GM04503 (cell line): ENCODE measurements at places on chromosomes 4 and X.

- DNase-seq: no peak
Observed at GRCh38 chrX:133587071-133587470, 171.8 kb upstream of the GPC4 start.

DNA sequence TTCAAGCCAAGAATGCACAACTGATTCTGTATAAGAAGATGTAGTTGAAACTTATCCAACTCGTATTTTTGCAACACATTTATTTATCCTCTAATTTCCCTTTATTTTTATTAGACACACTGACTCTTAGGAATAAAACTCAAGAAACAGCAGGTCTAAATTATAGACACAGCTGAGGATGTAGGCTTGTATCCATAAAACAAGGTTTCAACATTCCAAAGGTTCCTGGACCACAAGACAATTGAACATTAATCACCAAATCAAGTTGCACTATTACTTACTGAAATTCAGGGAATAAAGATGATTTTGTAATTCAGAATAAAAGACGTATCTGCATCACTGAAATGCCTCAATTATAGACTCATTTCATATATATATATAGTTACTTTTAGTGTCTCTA is 683.5 kb upstream of the GRIA3 start:
- DNase-seq: no peak

DNA sequence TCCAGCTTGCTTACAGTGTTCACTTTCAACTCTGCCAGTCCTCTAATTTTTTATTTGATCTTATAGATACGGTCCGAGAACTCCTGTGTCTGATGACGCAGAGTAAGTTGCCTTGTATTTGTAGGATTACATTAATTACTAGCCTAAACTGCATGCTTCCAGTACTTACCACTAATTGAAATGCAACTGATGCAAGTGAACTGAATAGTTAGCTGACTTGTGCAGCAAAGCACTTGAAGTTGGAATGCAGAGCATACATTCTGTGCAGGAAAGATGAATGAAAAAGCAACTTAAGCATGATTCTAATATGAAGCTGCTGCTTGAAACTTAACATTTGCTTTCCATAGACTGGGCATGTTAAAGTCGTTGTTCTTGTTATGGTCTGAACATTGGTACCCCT is 100.9 kb downstream of the LIMCH1 start:
- DNase-seq: no peak

DNA sequence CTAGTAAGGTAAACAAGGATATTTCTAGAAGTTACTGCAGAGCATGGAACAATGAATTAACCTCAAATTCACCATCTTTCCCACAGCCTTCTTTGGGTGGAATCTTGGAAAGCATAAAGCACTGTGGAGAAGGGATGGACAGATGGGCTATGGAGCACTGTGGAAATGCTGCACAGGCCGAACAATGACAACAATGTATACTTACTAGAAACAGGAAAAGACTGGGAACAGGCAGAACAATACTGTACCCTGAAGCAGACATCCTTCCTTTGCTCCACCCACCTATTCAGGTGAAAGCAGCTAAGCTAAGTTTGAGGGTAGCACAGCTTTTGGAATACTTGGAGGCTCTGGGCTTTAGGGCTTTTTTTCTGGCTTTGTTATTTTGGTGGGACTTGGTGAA is 250.6 kb upstream of the KLF8 start:
- no peak for DNase-seq

- DNase-seq: no peak
Observed at GRCh38 chr4:66032571-66032970, 362.3 kb upstream of the EPHA5 start.

- no peak for DNase-seq
Observed at GRCh38 chr4:48103483-48104139, 30.4 kb downstream of the TXK start.

- DNase-seq: no peak
Observed at GRCh38 chr4:86935853-86936733, 1.3 kb downstream of the AFF1 start.

DNA sequence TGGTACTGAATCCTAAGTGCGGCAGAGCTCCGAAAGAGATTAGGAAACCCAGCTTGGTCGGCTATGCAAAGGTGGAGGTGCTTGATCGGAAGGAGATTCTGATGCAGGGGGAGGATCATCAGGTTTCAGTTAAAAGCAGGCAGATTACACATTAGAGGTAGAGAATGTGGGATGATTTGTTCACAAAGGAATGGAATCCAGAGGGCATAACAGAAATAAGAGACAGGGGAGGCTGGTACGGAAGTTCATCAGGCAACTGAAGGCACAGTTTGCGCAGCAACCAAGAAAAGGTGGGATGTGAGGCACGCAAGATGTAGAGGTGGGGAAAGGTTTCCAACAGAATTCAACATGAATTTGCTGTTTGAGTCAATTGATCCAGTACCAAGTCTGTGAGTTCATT is 424 bp upstream of the ZNF330 start:
- no peak for DNase-seq

- no peak for DNase-seq
Observed at GRCh38 chr4:39067451-39067850, 5.4 kb downstream of the KLHL5 start.

DNA sequence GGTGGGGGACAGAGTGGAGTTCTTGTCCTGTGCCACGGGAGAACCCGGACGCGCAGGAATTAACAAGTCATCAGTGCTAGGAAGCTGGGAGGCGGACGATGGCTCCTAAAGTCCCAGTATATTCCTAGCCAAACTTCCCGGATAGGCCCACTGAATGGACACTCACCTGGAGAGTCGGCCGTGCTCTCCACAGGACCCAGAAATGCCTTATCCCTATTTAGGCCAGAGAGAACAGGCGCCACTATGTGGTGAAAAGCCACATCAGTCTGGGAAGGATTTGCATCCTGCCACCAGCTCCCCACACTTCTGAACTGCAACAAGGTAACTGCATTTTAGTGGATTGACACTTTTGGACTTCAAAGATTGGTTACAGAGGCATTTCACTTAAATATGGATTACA is 1.1 kb downstream of the CFAP299 start:
- DNase-seq: no peak

DNA sequence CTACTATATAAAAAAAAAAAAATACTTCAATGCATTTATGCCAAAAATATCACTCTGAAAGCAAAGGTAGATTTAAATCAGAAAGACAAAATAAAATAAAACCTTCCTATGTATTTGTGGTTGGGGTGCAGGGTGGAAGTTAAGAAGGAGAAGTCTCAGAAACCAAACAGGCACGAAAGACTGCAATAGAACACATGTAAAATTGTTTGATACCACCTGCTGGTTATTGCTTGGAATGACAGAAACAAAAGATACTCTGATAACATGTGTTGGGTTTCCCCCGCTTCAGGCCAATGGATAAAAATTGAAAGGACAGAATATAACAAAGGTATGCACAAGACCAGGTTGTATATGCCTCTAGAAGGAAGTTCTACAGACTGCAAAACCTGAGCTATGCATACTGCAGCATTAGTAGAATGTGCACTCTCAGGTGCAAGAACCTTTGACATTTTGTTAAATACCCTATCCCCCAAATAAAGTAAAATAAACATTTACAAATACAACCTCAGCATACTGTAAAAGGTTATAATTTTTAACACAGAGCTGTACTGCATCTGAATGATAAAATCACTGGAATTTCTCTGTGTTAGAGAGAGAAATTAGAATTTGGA is 118.8 kb downstream of the GABRA2 start:
- DNase-seq: no peak

- no peak for DNase-seq
Observed at GRCh38 chr4:119209586-119209985, 2.9 kb upstream of the USP53 start.

DNA sequence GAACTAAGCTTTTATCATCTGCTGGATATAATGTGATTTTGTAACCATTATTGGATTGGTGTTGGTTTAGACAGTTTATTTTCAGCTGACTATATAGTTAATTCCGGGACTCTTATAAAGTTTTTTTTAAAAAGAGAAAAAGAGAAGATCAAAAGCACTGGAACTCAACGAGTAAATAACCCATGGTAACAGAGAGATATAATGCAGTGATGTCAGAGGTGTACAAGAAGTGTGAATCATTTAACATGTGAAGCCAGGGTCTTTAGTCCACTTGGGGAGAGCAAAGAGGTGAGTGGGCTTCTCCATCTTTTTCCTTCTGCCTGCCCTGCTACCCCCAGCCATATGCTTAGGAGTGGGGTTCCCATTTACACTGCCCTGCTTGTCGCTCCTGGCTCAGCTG is 3.2 kb downstream of the TMEM165 start:
- no peak for DNase-seq

DNA sequence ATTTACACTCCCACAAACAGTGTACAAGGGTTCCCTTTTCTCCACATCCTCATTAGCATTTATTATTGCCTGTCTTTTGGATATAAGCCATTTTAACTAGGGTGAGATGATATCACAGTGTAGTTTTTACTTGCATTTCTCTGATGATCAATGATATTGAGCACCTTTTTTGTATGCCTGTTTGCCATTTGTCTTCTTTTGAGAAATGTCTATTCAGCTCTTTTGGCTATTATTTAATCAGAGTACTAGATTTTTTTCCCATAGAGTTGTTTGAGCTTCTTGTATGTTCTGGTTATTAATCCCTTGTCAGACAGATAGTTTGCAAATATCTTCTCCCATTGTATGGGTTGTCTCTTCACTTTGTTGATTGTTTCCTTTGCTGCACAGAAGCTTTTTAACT is 190.6 kb downstream of the MAGEB17 start:
- DNase-seq: no peak

- no peak for DNase-seq
Observed at GRCh38 chr4:31088600-31089230, 368.5 kb downstream of the PCDH7 start.

- DNase-seq: no peak
Observed at GRCh38 chrX:7953446-7953845, 26.2 kb upstream of the PNPLA4 start.

GRCh38 chr4:153341575-153342090 is 2.9 kb upstream of the MND1 start:
- no peak for DNase-seq

DNA sequence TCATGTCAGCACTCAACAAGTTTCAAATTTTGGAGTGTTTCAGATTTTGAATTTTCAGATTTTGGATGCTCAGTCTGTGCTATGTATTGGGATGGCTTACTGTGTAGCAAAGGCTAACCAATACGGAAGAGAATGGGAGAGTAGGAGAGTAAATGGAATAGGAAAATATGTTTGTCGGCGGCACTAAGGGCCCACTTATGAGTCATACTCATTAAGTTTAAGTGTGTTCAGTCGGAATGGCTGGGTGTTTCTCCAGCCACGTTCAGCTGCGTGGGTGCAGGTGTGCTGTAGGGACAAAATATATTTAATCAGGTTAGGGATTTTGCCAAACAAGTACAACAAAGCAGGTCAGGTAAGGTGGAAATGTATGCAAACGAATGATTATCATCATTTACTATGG is 13.6 kb downstream of the FTHL17 start:
- no peak for DNase-seq

DNA sequence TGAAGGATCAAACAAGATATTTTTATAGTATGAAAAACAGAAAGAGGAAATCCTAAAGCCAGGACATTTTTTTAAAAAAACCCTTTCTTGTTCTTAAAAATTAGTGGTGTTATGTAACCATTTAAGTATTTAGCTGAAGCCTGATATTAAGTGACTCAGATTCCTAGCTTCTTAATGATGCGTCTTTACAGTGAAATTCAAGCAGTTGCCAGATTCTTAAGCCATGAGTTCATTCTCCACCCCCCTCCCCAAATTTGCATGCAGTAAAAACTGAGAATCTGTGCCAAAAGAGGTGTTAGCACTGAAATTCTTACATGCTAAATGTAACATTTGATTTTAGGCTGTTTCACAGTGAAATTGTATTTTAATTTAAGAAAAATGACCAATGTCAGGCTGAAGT is 180.8 kb downstream of the RAPGEF2 start:
- peak; percentile 31 for DNase-seq

- no peak for DNase-seq
Observed at GRCh38 chr4:168461821-168462220, 18.5 kb downstream of the DDX60L start.

DNA sequence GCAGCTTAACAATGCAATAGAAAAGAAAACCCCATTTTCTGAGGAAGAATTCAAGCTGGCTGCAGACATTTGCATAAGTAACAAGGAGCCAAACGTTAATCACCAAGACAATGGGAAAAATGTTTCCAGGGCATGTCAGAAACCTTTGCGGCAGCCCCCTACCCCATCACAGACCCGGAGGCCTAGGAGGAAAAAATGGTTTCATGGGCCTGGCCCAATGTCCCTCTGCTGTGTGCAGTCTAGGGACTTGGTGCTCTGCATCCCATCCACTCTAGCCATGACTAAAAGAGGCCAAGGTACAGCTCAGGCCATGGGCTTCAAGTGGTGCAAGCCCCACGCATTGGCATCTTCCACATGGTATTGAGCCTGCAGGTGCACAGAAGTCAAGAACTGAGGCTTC is 147.0 kb upstream of the NR3C2 start:
- no peak for DNase-seq

- no peak for DNase-seq
Observed at GRCh38 chrX:109399831-109400230, 82.1 kb downstream of the GUCY2F start.

DNA sequence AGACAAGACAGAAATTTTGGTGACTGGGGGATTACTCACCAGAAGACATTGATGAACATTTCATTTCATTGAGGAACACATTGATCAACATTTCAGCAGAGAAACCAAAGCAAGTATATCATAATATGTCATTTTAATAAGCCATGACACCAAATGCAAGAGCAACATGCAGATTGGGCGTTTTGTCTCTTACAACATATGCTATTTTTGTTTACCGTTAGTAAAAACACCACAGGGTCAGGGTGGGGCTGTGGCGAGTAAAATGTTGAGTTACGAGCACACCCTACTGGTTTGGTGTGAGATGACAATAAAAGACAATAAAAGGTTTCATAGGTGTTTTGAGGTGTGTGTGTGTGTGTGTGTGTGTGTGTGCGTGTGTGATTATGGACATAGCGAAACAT is 294.5 kb downstream of the PDGFC start:
- peak; percentile 79 for DNase-seq

- DNase-seq: no peak
Observed at GRCh38 chr4:113905301-113905700, 74.1 kb downstream of the ARSJ start.

- DNase-seq: no peak
Observed at GRCh38 chr4:118113220-118113619, 78.9 kb downstream of the NDST3 start.

DNA sequence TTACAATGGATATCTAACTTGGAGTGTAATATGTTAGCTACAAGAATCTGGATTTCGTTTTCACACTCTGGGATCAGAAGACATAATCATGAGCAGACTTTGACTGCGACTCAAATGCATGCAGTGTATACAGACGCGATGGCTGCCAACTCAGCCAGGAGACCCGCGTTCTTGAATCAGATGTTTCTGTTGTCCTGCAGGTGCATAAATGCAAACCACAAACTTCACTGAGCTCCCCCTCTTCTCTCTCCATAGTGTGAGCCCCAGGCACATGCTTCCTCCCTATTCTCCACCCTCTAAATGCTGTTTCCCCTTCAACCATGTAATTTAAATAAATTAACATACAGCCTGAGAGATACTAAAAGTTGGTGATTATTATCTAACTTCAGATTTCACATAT is 347.9 kb downstream of the DCHS2 start:
- no peak for DNase-seq
